T-helper 1 cell (primary cell): ENCODE measurements at places on chromosomes 5 and 9.

GRCh38 chr9:133575186-133576030 lies 33.8 kb downstream of the FAM163B start:
- no peak for DNase-seq

DNA sequence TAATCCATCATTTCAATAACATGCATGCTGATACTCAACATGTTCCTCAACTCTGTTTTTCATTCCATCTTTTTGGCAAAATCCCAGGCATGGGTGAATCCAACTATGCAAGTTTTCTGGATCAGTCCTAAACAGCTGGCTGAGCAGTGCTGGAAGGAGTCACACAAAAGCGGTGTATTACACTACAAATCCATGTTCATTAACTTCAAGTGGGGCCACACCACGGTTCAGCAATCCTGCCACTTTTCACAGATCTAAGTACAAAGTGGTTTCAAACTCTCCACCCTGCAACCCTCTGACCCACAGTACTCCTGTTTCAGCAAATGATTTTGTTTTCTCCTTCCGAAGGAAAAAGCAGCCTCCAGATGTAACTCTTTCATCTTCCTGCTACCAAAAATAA lies 222.5 kb downstream of the EPB41L4A start:
- DNase-seq, result no peak

DNA sequence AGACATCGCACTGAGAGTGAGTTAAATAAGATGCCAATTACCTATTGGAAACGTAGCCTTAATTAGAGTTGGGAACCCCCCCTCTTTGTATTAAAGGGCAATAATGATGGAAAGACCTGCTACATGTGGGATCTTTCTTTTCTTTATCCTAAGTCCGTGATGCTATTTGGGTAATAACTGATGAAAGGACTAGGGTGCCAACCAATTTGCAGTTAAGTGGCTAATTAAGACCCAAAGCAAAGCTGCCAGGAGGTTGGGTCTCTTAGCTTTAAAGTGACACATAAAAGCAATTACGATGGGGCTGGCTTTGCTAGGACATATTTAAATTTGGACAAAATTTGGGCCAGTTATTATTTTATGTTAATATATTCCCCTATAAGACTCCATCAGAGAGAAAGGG lies 728.8 kb downstream of the NR2F1-AS1 start:
- no peak for DNase-seq

- no peak for DNase-seq
These were observed 65.1 kb downstream of the VAV2 start for GRCh38 chr9:133927041-133927440.

DNA sequence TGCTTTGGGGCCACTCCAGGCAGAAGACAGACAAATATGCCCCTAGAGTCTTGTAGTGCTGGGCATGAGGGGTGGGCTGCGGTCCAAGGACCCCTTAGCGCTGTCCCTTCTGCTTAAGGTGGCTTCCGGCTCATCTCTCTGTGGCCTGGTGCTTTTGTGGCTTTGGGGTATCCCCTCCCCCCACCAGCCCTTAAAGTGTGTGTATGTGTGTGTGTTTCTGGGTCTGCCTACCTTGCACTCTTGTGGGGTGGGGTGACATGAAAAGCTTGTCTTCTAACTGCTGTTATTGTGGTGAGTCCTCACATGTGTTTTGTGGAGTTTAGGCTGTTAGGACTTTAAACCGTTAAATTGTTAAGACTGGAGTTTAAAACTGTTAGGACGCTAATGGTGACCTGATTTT lies 23.6 kb downstream of the MARCHF6 start:
- DNase-seq, result no peak

DNA sequence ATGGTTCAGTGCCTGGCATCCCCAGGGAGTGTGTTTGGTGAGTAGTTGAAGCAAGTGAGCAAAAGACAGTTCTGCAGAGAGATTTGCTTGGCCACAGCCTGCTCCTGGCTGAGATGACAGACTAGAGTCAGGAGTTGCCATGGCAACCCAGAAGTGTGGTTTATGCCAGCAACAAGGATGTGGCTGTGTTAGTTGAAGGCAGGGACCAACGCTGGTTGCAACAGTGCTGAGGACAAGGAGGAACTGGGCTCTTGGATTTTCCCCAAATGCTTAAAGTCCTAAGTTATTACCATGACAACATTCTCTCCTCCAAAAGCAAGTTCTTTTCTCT lies 2.7 kb downstream of the NXNL2 start:
- no peak for DNase-seq

DNA sequence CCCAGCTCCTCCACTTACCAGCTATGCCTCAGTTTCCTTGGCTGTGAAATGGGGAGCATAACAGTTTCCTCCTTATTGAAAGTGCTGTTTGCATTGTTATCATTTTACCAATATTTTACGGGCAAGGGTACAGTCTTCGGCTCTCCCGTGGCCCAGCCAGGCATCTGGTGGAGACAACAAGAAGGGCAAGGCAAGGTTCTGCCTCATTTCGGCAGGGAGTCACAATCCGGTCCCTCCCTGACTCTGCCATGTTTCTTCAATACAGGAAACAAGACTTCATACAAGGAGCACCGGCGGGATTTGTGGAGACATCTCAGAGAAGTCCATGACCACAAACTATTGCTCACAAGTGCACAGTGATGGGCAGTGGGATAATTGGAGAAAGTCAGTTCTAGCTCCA lies 174.0 kb downstream of the FGF18 start:
- DNase-seq, result no peak

GRCh38 chr5:28808967-28809810 lies 1770.8 kb upstream of the CDH9 start:
- DNase-seq, result peak; percentile 12

DNA sequence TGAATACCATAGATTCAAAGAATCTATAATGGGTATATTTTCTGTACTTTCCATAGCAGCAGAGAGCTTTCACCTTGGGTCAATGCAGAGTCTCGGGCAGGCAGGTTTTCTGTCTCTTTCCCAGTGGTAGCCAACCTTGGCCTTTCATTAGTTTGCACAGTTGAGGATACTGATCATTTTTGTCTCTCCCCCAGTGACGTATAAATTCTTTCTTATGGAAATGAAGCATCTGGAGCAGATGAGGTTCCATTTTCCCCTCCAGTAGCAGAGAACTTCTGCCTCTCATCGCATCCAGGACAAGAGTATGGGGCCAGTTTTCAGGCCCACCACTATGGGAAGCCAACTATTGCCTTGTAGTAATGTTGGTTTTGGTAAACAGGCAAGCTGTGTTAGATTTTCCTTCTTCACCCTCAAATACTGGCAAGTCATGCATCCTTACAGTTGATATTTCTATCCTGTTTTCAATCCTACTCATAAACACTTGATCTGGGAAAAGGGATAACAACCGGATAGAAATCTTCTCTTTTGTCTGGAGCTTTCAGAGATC lies 845.2 kb upstream of the CDH18 start:
- no peak for DNase-seq

GRCh38 chr9:124635285-124635684 lies 128.1 kb upstream of the NR5A1 start:
- no peak for DNase-seq

GRCh38 chr5:170186856-170187255 lies 45.9 kb upstream of the C5orf58 start:
- no peak for DNase-seq

DNA sequence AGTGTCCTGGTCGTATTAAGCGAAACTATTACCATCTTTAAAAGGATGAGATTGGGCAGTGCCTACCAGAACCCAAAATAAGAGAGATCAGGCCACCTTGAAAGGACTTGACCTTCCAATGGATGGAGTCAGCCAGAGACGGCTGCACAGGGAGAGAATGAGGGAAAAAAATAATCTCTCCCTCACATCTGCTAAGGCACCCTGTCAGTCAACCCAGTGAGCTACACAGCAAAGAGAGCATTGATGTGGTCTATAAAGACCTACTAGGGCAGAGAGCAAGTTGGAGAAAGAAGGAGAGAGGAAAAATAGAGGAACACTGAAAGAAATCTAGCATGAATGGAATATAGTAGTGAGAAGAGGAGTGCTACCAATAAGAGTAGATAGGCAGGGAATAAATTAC lies 68.0 kb upstream of the FTMT start:
- no peak for DNase-seq

- DNase-seq, result no peak
These were observed 615 bp downstream of the RACK1 start for GRCh38 chr5:181243018-181243563.

DNA sequence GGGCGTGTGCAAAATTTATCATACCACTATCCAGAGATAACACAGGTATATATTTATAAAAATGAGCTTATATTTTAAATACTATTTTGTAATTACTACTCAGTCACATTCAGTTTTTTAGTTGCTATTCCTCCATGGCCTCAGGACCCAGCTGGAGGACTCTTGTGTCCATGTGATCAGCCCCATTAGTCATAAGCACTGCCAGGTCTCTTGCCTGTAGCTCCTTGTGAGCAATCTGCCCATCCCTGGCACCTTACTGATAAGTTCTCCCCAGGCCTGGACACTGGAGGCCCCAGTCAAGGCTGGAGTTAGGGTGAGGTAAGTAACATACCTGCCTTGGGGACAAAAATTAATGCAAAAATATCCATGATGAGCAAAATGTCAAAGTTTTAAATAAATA lies 29.5 kb upstream of the ADRB2 start:
- no peak for DNase-seq

GRCh38 chr9:76756941-76757673 lies 7.1 kb upstream of the PCA3 start:
- no peak for DNase-seq

DNA sequence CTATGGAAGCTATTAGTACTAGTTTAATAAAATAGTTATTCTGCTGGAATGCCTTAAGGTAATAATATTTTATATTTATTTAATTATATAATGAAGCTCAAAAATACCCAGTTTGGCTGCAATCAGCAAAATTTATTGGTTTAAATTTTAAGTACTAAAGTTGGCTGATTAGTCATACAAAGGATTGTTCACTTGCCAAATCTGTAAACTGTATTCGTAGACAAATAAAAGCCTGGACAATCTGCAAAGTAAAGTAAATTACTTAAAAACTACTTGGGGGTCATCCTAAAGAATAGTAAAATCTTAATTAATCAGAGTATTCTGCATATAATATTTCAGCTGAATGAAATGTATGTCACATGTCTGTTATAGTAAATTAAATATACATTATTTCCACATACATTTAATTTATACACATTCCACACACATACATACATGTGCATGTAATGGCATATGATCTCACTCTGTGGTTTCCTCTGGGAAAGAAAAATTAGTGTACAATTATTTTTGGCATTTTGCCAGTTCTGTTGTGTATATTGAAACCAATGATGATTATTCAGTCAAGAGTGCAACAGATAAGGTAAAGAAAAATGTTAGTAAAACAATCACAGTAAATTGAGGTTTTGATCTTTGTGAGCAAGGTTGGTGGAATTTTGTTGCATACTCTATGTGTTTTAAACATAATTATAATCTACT lies 455.9 kb downstream of the CDH9 start:
- no peak for DNase-seq

DNA sequence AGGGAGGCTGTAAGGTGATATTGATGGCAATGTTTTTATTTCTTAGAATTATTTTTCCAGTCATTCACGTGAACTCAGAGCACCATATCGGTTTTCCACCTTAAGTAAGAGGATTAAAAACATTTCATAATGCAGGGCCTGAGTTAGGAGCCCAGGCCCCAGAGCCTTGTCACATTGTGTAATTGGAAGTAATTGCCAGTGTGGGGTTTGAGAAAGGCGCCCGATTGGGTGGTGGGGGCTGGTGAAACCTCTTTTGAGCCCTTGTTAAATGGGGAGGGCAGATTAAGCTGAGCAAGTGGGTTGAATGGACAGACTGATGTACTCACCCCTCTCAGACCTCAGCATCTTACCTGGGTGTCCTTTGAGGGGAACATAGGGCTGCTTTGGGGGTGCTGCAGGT lies 116.7 kb upstream of the PITX1 start:
- no peak for DNase-seq

DNA sequence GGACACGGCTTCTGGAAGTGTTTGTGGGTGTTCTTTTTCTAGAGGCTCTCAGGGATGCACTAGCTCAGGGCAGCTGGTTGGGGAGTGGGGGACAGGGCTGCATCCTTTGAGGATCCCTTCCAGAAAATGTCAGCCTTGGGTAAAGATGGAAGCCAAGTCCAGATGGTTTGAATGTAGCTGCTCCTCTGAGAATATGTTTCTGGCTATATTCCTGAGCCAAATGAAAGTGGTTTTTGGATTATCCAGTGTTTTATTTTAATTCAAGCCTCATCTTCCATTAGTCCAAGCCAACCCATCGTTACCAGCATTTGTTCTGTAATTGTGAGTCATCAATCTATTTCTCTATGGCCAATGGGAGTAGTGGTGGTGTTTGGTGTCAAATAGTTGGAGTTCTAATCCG lies 70.4 kb downstream of the SPRY4 start:
- no peak for DNase-seq

DNA sequence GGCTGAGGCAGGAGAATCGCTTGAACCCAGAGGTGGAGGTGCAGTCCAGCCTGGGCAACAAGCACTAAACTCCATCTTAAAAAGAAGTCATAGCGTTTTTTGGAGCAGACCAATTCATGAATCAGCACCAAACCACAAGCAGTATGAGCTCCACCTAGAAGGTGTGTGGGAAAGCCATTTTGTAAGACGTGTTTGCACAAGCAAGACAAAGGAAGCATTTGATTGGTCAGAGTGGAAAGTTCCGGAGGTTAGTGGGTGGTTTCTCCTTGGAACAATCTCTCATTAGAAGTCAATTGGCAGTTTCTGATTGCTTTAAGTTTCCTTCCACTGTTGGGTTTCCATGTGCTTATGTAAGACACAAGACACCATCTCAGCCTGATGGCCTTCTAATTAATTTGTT lies 5.0 kb downstream of the SRD5A1 start:
- peak; percentile 32 for DNase-seq
